ENCODE measurements at places on chromosomes 1 and 21.

- no peak for DNase-seq
These were observed 32.0 kb downstream of the RSPH1 start for GRCh38 chr21:42463861-42464515.

GRCh38 chr21:44540741-44541288 lies 820 bp upstream of the KRTAP10-1 start:
- no peak for DNase-seq

- DNase-seq = no peak
These were observed 545 bp upstream of the PEF1 start for GRCh38 chr1:31645274-31645568.

DNA sequence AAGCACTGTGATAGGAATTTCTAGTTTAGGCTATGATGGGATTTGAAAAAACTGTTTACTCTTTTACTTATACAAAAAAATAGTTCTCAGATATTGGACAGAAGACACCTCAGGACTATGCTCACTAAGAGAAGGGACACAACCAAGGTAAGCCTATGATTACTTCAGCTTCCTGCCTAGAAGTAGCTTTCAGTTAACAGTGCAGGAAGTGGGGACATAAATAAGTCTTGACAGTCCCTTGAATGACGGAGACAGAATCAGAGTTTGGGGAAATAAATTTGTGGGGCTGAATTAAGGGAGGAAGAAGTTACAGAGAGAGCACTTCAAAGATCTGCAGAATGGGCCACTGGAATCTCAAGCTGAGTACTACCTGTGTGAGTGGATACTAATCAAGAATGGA lies 53.8 kb upstream of the OLFM3 start:
- no peak for DNase-seq

GRCh38 chr1:68103011-68103545 lies 52.7 kb upstream of the DIRAS3 start:
- no peak for DNase-seq

- DNase-seq = no peak
These were observed 39.8 kb upstream of the SYNC start for GRCh38 chr1:32742199-32742947.

GRCh38 chr21:36980280-36981048 lies 14.0 kb upstream of the HLCS start:
- no peak for DNase-seq

GRCh38 chr1:169974067-169974466 lies 80.4 kb upstream of the SCYL3 start:
- DNase-seq = no peak

GRCh38 chr21:27057997-27058396 lies 91.1 kb upstream of the ADAMTS5 start:
- DNase-seq = no peak
